ENCODE measurements at places on chromosomes 5 and 9.
A peak's percentile ranks its signal among the peaks of the same experiment; 100 is the strongest.

DNA sequence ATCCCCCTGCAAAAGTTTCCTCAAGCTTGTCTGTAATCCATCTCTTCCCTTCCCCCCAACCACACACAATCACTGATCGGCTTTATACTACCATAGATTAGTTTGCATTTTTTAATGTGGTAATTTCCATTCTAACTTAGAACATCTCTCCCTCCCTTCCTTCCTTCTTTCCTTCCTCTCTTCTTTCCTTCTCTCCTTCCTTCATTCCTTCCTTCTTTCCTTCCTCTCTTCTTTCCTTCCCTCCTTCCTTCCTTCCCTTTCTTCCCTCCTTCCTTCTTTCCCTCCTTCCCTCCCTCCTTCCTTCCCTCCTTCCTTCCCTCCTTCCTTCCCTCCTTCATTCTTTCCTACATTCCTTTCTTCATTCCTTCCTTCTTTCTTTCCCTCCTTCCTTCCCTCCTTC, 166.2 kb upstream of the MSX2 start:
- DNase-seq: no peak

- no peak for DNase-seq
These were observed 159.4 kb upstream of the CCNH start for GRCh38 chr5:87572090-87572489.

- DNase-seq: peak; percentile 91
These were observed at the start of the genes KYAT1 and LRRC8A for GRCh38 chr9:128881884-128882676. KYAT1 (minus strand) TSS chr9:128881950; CDS start chr9:128845405, 36,545 bp downstream. LRRC8A (plus strand) TSS chr9:128882133; CDS start chr9:128907165, 25,032 bp downstream.

- no peak for DNase-seq
These were observed 384.8 kb downstream of the PRELID2 start for GRCh38 chr5:145450286-145450885.

- no peak for DNase-seq
These were observed 71.4 kb downstream of the DCP2 start for GRCh38 chr5:113047733-113048652.

GRCh38 chr5:107265193-107265592, 405.5 kb downstream of the EFNA5 start:
- no peak for DNase-seq

GRCh38 chr5:77518304-77518703, 26.2 kb upstream of the WDR41 start:
- no peak for DNase-seq

- DNase-seq: no peak
These were observed 318.7 kb downstream of the TMEM161B start for GRCh38 chr5:87949676-87950631.

DNA sequence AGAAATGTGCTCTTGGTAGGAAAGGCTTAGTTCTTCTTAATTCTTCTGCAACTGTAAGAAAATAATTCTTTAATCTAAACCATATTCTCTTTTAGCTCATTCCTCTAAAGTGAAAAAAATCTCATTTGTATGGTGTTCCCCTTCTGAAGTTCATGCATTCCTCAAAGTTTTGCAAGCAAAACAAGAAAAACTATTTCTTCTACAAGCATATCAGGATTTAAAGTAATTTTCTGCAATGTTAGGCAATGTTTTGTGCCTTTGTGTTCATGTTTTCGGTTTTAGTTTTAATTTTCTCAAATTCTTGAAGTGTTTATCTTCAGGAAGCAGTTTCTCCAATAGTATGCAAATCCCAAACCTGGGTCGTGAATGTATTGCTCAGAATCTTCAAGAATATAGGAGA, 12.7 kb upstream of the GPR21 start:
- DNase-seq: no peak

DNA sequence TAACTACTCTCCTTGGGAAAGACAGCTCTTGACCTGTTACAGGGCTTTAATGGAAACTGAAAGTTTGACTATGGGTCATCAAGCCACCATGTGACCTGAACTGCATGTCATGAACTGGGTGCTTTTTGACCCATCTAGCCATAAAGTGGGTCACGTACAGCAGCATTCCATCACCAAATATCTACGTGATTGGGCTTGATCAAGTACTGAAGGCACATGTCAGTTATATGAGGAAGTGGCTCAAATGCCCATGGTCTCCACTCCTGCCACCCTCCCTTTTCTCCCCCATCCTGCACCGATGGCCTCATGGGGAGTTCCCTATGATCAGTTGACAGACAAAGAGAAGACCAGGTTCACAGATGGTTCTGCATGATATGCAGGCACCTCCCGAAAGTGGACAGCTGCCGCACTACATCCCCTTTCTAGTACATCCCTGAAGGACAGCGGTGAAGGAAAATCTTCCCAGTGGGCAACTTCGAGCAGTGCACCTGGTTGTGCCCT, 7.3 kb upstream of the FCN1 start:
- no peak for DNase-seq

GRCh38 chr5:147743678-147744374, 38.7 kb downstream of the JAKMIP2 start:
- DNase-seq: peak; percentile 9

GRCh38 chr9:89187950-89188349, 9.3 kb upstream of the SHC3 start:
- DNase-seq: no peak

All from forelimb muscle (tissue), 1 donor.